ENCODE measurements at places on chromosomes 11 and 22. TPM values are rescaled to one million over a fixed set of nuclear protein-coding genes. Genes with fewer than 3 reads are reported as not detected.

ADM2 gene
- not detected for total RNA-seq

SBF1 gene
- 67.1 TPM for total RNA-seq

ANO3 gene
- total RNA-seq: not detected

MTMR2 gene
- 20.5 TPM for total RNA-seq

FUT4 gene
- 19.7 TPM for total RNA-seq

APOL4 gene
- not detected for total RNA-seq

TRIM29 gene
- total RNA-seq: not detected

OR5A1 gene
- not detected for total RNA-seq

DNA sequence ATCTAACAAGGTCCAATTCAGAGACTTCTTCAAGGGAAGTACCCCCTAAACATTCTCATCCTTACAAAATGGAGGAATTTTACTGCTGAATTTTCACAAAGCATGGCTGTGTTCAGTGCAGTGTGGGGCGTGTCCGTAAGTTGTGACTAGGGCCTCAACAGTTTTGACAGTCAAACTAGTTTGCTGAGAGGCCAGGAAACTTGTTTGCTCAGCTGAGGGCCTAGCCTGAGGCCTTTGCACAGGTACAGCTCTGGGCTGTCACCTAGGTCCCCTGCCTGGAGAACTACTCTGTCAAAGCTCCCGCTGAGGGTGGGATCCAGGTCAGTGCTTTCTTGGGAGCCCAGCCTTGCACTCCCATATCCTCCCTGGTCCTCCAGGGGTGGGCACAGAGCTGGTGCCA is 27.9 kb downstream of the TCP11L1 start:
- DNase-seq: no peak

GRCh38 chr11:66302656-66303055 is 11.0 kb downstream of the TMEM151A start:
- no peak for DNase-seq

DNA sequence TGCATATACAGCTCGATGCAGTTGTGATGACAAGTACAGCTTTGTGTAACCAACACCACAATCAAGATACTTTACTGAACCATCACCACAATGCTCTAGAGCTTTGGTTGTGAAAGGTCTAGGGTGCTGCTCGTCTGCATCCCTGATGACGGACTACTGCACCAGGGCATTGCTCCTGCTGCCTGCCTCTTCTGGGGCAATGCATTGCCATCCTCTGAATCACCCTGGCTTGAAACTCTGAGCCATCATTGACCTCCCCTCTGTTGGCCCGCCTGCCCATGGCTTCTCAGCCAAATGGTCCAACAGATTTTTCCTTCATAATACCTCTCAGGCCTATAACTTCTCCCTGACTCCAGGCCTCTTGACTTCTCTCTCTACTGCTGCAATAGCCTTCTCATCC is 77.4 kb upstream of the CSNK2A3 start:
- no peak for DNase-seq

DNA sequence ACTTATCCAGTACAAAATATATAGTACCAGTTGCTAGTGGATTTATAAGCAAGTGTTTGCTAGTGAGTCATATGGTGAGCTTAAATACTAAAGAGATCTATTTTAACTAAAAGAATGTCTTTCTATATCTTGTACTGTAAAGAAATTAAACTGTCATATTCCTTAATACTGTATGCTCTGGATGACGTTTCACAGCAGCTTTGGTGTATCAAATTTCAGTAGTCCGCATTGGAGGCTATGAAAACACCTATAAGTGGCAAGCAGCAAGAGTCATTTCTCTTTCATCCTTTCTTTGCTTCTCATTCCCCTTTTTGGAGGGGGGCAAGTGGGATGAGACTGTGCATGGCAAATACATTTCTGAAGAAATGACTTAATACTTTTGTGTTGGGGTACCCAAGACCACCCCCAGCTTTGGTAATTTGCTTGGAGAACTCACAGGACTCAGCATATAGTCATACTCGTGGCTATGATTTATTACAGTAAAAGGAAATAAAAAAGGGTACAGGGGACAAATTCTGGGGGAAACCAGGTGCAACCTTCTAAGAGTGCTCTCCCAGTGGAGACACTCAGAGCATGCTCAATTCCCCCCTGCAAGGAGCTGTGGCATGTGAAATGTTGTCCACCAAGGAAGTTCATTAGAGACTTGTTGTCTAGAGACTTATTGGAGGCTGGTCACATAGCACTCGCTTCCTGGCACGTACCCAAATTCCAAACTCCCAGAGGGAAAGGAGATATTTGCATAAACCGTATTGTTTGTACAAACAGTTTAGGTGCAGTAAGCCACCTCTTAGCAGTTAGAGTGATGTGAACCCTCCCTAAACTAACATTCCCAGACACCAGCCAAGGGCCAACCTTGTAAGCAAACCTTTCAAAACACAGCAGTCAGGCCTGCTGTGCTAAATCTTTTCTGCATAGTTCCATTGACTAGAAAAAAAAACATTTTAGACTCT is 210.8 kb downstream of the PGR start:
- peak; percentile 80 for DNase-seq

- no peak for DNase-seq
Observed at GRCh38 chr11:44096360-44097185, 1.1 kb downstream of the EXT2 start.

GRCh38 chr11:329886-330253 is 9.2 kb upstream of the IFITM3 start:
- no peak for DNase-seq

GRCh38 chr22:28541137-28541536 is 138.5 kb downstream of the TTC28 start:
- DNase-seq: no peak

DNA sequence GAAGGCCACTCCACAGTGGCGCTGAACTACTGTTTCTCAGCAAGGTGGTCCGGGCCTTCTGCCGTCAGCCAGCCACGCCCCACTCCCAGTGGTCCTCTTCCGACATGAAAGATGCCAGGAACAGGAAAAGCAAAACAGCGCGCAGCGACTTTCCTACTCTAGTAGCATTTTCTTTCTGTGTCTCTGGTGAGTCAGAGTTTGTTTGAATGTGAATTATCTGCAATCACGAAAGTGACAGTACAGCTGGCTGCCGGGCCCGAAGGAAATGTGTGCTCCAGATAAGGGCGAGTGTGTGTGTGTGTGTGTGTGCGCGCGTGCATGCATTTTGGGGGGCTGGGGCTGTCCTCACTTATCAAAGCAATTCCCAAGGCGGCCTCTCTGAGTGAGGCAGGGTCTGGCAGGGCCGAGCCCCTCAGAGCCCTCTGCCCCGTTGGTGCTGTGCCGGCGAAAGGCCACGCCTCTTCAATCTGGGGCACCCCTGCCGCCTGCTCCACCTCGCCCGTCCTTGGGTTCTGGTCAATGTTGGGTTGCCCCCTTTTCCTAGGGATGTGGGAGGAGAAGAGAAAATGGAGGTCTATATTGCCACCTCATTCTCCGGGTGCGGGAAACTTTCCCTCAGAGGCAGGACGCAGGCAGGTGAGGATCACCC is 288.5 kb downstream of the KIRREL3 start:
- DNase-seq: no peak
